ENCODE measurements at places on chromosomes 7 and 10.

GRCh38 chr7:84057576-84057975 lies 137.0 kb downstream of the SEMA3A start:
- DNase-seq: no peak

DNA sequence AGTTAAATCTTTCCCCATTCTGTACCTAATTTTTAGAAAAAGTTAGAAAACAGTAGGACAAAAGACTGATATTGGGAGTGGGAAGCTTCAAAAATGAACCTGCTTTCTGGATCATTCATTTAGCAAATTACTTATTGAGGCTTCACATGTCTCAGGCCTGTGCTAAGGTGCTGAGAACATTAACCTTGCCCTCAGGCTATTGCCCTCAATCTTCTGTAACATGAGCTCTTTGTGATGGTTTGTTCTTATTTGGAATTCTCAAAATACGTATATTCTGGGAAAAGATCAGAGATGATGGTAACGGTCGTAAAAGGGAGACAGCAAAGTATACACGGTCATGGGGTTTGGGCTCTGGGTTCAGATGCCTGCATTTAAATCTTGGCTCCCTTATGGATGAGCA lies 39.5 kb upstream of the PRKG1 start:
- no peak for DNase-seq

DNA sequence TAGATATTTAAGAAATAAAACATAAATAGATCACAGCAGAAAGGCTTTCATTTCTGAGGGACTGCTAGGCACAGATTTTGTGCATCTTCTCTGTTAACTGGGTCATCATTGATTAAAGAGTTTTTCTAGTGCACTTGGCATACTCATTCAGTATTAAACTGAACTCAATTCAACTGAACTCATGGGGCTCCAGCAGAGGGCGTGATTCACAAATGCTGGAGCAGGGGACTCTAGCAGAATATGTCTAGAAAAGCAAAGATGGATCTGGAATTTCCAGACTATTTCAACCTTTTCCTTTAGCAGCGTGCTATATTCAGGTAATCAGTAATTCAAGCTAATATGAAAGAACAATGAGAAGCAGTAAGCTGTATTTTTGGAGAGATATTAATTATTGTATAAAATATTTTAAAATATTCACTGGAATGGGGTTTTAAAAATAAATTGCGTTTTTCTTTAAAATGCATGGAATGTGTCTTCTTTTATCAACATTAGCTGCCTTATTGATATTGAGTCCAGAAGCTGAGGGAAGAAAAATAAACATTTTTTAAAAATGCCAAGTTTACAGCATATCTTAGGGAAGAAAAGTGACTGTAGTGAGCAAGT lies 296.8 kb upstream of the CACNA2D1 start:
- peak; percentile 69 for DNase-seq

GRCh38 chr7:17846935-17847334 lies 93.4 kb downstream of the SNX13 start:
- no peak for DNase-seq

DNA sequence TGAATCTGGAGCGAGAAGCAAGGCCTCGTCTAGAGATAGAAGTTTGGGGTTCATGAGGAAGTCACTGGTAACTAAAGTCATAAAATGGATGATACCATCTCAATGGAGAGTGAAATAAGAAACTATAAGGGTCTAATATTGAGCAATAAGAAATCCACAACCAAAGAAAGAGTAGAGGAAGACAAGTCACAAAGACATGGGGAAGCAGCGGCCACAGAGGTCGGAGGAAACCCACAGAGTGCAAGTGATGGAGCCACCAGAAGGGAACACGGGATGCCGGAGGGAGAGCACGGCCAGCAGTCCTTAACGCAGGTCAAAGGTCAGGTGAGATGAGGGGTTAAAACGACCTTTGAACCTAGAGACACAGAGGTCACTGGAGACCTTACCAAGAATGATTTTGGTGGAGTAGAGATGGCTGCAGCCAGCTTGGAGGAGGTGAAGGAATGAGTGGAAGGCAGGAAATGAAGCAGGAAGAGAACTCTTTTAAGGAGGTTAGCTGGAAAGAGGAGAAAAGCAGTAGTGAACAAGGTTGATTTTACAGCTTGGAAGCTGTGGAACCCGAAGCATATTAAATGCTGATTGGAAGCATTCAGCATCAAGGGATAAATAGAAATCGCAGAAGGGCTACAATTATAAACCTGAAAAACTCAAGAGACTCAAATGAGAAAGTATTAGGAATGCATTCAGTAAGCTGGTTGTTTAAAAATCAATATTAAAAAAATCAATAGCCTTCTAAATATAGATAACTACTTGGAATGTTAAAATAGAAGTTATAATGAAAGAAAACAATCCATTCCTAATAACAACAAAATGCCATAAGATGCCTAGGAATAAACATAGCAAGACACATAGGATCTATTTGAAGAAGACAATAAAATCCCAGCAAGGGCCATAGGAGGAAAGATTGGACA lies 93.7 kb downstream of the SVOPL start:
- no peak for DNase-seq

DNA sequence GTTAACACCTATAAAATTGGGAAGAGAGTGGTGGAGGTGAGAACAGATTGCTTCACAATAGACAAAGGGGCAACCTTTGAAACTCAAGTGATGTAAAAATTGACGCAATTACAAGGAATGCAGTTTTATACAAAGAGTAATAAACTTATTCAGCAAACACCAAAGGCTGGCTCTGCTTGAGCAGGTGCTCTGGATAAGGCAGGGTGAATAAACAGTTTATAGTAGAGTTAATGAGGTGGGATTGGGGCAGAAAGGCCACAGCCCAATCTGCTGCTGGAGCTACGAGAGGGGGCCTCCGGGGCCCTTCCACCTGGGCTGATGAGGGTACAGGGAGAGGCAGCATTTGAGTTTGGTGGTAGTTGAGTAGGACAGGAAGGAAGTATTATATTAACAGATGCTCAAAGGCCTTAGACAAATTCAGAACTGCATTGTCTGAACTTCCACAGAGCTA lies 6.0 kb downstream of the MUC12 start:
- DNase-seq: no peak

DNA sequence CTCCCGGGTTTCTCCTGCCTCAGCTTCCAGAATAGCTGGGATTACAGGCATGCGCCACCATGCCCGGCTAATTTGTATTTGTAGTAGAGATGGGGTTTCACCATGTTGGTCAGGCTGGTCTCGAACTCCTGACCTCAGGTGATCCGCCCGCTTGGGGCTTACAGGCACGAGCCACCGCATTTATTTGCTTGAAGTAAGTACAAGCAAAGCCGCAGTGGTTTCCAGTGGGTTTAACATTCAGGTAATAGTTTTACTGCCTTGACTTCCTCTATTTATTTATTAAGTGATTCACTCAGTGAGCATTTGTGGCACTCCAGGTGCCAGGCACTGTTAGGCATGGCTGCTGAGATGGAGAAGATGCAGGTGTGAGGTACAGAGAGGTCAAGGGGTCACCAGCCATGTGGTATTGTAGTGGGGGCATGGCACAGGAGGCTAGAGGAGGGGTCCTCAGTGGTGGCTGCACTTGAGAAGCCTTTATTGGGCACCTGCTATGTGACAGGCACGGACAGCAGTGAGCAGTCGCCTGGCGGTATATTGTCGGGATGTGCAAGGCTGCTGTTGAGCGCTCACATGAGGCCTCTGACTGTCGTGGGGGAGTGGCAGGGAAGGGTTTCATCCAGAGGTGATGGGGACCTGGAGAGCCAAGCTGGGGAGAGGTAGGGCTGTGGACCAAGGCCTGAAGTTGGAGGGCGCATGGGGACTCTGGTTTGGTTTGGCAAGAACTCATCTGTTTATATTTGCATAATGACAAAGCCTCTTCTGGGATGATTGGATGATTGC lies 54.9 kb downstream of the DOCK1 start:
- DNase-seq: no peak

- DNase-seq: peak; percentile 34
Observed at GRCh38 chr7:131234719-131235488, 92.8 kb upstream of the MKLN1 start.

- DNase-seq: no peak
Observed at GRCh38 chr10:132248455-132249225, 59.1 kb downstream of the STK32C start.
